ENCODE measurements at places on chromosomes 13 and 19.

DNA sequence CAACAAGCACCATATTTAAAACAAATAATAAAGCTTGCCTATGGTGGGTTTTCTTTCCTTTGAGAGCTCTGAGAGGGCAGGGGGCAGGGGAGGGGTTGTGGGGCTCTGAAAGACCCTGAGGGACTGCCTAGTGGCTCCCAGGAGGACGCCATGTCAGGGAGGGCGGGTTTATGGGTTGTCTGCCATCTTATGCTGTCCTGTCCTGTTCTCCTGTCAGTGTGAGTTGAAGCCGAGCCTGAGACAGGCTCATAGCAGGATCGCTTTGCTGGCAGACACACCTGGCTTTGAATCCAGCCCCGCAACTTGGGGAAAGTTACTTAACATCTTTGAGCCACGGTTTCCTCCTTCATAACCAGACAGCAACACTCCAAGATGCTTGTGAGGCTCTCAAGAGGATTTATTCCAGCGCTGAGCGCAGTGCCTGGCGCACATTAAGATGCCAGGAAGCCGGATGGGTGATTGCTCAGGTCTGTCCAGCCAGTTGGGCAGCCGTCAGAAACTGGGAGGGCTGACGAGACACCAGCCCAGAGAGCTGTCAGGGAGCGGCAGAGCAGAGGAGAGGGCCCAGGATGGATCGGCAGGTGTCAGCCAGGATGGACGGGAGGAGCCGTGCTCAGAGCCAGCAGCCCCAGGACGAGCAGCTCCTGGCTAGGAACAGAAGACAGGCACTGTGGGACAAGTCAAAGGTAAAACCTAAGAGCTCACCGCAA is 36.8 kb upstream of the C1QTNF9 start:
- no peak for DNase-seq

DNA sequence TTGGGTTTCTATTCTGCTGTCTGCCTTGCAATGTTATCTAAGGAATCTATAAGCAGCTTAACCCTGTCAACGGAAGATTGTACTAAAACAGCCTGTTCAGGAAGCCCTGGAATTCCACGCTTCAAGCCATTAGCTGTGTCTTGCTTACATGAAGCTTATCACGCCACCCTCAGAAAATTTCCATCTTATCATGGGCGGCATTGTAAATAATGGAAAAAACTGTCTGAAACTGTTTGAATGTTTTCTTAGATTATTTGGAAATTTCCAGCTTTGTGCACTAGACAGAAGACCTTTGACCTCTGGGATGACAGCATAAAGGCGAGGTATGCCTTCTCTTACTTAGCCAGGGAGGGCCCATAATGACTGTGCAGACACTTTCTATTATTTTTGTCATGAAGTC is 319.7 kb downstream of the KCNRG start:
- DNase-seq: no peak

GRCh38 chr19:17423429-17424208 is 3.8 kb downstream of the MVB12A start:
- DNase-seq: no peak

GRCh38 chr13:25588336-25589060 is 216.7 kb downstream of the ATP8A2 start:
- no peak for DNase-seq

GRCh38 chr13:73984949-73985691 is 149.1 kb downstream of the KLF12 start:
- peak; percentile 24 for DNase-seq

GRCh38 chr13:39259371-39260140 is 221.3 kb downstream of the NHLRC3 start:
- DNase-seq: no peak

DNA sequence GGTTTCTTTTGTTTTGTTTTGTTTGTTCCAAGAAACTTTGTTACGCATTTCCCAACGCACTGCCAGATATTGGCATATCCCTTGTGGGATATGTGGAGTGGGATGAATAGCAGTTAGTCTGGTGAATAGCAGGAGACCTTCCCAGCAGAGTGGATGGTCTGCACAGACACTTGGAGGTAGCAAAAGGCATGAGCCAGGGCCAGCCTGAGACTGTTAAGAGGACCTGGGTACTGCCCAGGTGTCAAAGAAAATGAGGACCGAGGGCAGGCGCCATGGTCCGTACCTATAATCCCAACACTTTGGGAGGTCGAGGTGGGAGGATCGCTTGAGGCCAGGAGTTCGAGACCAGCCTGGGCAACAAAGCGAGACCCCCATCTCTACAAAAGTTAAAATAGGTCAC is 13.5 kb upstream of the PDCD5 start:
- DNase-seq: no peak

- DNase-seq: no peak
These were observed 10.4 kb downstream of the MAP2K2 start for GRCh38 chr19:4113398-4114088.

GRCh38 chr19:18253716-18254115 is 20.5 kb downstream of the IQCN start:
- DNase-seq: no peak

- DNase-seq: no peak
These were observed 51.4 kb upstream of the SLC15A1 start for GRCh38 chr13:98803921-98804320.

GRCh38 chr13:31962731-31963370 is 68.7 kb upstream of the FRY start:
- DNase-seq: no peak

DNA sequence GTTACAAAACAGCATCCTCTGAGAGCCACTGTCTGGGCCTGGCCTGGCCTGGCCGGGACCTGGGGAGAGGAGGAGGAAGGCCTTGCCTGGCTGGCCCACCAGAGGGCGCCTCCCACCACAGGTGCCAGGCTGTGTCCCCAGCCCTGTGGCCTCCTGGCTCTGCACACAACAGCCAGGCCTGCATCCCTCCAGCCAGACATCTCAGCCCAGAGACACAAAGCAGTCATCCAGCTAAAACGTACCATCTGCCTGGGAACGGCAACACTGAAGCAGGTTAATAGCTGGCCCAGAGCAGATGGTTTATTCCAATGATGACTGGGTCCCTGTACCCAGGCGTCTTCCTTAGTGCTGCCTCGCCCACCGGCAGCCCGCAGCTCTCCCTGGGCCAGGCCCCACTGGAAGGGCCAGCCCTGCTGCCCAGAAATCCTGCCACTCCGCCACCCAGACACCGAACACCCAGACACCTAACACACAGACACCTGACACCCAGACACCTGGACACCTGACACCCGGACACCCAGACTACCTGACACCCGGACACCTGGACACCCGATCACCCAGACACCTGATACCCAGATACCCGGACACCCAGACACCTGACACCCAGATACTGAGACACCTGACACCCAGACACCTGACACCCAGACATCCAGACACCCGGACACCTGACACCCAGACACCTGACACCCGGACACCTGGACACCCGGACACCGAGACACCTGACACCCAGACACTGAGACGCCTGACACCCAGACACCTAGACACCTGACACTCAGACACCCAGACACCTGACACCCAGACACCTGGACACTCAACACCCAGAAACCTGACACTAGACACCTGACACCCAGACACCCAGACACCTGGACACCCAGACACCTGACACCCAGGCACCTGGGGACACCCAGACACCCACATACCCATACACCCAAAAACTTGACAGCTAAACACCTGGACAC is 20.1 kb downstream of the C19orf12 start:
- DNase-seq: peak; percentile 61

DNA sequence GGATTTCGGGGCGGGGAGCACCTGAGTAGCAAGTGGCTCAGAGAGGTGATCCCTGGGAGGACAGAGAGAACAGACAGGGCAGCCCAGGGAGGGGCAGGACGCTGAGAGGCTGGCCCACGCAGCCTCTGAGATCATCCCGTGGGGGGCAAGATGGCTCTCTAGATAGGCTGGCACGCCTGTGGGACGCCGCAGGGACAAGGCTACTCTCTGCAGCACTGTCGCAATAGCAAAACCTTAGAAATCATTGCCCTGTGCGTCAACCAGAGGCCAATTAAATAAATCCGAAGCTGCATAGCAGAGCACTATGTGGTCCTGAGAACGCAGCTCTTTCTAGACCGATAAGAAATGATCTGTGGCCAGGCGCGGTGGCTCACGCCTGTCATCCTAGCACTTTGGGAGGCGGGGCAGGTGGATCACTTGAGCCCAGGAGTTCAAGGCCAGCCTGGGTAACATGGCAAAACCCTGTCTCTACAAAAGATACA is 5.1 kb downstream of the PEX11G start:
- DNase-seq: no peak

GRCh38 chr13:109971456-109972090 is 185.2 kb upstream of the IRS2 start:
- no peak for DNase-seq

DNA sequence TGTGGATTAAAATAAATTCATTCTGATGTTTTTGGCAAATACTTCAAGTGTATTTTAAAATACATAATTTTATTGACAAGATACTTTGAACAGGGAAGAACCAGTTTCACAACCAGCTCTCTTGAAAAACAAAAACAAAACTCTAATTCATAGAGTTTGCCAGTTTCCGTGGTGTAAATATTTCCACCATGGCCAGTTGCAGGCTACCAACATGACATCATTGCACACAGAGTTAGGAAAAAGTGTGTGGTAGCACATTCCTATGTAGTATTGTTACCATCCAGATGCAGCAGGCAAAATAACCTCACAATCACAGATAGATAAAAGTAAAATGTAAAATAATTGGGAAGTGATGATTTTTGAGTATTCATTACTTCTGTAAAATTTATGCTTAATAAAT is 7.7 kb upstream of the RNF113B start:
- no peak for DNase-seq

- no peak for DNase-seq
These were observed 4.9 kb upstream of the IRF2BP1 start for GRCh38 chr19:45890877-45891276.

GRCh38 chr19:8503510-8503909 is 1.1 kb upstream of the PRAM1 start:
- DNase-seq: no peak

GRCh38 chr19:55493052-55493644 is 4.9 kb downstream of the SSC5D start:
- DNase-seq: no peak

- no peak for DNase-seq
These were observed 23.9 kb downstream of the TSSK6 start for GRCh38 chr19:19491321-19492025.

DNA sequence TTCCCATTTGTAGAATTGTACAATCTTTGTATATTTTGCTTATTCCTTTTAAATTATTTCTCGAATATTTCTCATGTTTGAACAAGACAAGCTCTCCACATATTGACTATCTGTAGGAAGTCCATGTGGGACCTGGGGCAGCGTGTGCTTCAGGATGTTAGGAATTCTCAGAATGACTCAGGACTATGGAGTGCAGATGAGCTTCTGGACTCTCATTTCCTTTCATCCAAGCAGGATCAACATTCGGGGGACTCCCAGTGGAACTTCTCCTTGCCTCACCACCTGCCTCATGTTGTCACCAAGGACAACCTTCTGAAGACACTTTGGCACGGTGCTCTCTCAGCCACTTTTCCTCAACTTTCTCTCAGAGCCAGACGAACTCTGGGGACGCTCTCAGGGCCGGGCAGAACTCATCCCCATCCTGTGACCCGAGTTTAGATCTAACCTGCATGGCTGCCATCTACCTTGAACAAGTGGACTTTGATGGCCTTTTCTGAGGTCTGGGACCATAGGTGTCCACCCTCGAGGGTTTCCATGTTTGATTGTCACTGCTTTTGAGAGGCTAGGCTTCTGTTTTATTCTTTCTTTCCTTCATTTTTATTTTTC is 441.7 kb downstream of the IRS2 start:
- DNase-seq: no peak

DNA sequence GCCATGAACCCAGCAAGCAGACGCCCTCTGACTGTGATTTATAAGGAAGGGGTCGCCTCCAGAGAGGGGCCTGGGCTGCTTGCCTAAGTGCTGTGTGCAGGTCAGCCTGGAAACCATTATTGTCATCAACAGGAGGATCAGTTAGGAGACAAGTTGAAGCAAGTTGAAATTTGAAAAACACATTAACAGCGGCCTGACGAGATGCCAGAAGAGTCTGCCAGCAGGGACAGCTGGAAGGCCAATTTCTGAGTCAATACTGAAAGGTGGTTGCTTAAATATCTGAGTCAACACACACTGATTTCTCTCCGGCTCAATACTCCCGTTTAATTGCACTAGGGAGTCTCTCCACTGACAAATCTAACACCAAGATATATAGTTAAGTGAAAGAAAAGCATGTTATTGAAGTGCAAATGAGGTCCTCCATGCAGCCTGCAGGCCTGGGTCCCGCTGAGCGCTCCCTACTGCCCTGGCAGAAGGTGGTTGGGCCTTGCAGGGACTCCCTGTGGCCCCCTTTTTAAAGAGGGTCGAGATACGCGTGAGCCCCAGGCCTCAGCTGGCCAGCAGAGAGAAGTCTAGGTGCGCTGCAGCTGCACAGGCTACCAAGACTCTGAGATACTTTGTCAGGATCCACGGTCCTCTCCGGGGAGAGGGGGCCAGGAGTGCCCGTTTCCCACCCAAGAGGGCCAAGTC is 91.1 kb downstream of the RNASEH2B start:
- DNase-seq: no peak

Measured in activated naive CD4-positive, alpha-beta T cell (primary cell).